ENCODE measurements at places on chromosomes 3 and 15.

DNA sequence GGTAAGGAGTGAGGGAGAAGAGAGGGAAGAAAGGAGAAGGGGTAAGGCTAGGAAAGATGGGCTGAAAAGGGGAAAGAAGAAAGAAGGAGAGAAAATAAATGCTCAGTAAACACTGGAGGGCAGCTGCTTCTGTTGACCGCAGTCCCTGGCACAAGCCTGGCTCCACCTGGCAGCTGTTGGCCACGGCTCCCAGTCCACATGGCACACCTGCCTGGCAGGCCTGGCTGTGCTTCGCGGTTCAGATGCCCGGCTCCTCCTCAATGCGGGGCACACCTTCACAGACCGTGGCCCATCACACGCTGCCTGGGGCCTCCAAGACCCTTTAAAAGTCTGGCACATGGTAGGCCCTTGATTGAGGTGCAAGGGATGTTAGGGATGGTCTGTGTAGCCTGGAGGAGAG, 516.8 kb upstream of the PROK2 start:
- no peak overlapping the region for H3K4me3 ChIP-seq
- no peak overlapping the region for H3K27ac ChIP-seq
- no peaks in the 10 kb centered on the region for H3K36me3 ChIP-seq
- no peaks in the 10 kb centered on the region for H3K4me1 ChIP-seq
- no peak for DNase-seq

DNA sequence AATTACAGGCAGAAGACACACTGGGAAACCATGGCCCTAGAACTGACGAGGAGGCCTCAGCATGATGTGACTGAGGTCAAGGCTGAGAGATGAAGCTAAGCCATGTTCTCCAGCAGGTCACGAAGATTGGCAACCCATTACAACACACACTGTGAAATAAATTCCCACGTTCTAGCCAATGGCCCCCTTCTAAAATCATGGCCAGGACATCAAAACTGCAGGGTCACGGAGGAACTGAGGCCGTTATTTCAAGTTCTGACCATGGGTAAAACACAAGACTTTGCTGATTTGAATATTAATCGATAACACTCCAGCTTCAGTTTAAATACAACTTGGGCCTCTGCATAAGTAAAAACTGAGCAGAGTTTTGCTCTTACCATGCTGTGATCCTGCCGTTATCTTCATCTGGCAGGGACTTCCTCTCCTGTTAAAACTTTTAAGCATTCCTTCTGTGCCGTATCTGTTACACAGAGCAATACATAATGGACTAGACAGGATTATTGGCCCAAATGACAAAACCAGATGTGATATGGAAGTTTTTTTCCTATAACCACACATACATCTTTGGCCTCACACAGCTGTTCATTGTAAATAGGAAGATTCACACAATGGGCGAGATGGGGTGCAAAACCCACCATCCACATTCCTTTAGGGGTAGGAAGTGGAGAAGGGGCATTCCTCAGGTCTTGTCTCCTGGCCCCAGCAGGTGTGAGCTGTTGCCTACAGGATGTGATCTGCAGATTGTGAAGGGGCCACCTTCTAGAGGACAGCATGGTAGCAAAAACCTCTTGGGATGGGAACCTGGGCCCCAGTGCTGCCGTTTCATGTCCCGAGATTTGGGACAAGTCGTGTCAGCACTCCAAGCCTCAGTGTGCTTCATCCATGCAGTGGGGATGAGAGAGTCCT, 207.4 kb downstream of the OPA1 start:
- DNase-seq = no peak
- no peak overlapping the region for H3K27ac ChIP-seq
- H3K4me1 ChIP-seq = no peaks in the 10 kb centered on the region
- H3K4me3 ChIP-seq = no peak overlapping the region
- no peaks in the 10 kb centered on the region for H3K36me3 ChIP-seq

- H3K4me3 ChIP-seq = no peak overlapping the region
- no peaks in the 10 kb centered on the region for H3K4me1 ChIP-seq
- H3K27me3 ChIP-seq = peaks cover 5% of the 10 kb centered on the region
- no peak for DNase-seq
- no peaks in the 10 kb centered on the region for H3K36me3 ChIP-seq
These were observed 20.4 kb upstream of the FGF12 start for GRCh38 chr3:192747746-192748145.

DNA sequence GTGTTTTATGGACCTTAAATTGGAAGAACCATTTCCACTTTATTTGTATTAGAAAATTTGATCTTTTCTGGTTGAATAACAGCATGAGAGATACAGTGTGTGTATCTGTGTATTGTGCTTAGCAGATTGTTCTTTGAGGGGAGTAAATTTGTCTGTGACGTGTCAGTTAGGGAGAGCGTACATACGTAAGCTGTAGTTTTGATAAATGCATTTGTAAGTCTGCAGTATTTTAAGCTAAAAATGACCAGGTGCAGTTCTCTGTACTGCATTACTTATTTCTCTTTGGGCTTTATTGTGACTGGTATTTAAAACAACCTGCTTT, 264.8 kb downstream of the ROBO2 start:
- no peaks in the 10 kb centered on the region for H3K27me3 ChIP-seq
- H3K4me1 ChIP-seq = no peaks in the 10 kb centered on the region
- no peak overlapping the region for H3K4me3 ChIP-seq
- no peak overlapping the region for H3K27ac ChIP-seq
- no peak for DNase-seq

- no peaks in the 10 kb centered on the region for H3K36me3 ChIP-seq
- peak overlapping the region; percentile 82 for H3K27ac ChIP-seq
- peak overlapping the region; percentile 11 for H3K4me3 ChIP-seq
- H3K27me3 ChIP-seq = no peaks in the 10 kb centered on the region
- peak; percentile 53 for DNase-seq
These were observed 22.5 kb downstream of the CHST14 start for GRCh38 chr15:40493089-40493840.

DNA sequence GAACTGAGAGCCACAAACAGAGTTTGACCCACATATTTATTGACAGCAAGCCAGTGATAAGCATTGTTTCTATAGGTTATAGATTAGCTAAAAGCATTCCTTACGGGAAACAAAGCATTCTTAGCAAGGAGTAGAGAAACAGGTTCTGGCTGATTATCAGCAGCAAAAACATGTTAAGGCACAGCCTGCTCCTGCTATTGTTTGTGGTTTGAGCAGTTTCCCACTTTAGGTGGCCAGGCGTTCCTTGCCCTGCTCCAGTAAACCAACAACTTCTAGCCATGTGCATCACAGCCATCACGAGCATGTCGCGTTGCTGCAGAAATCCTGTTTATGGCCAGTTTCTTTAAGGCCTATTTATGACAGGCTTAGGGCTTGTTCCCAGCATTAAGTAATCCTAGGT, 44.7 kb upstream of the C2CD4B start:
- H3K27ac ChIP-seq = no peak overlapping the region
- H3K4me3 ChIP-seq = no peak overlapping the region
- peaks cover 10% of the 10 kb centered on the region for H3K4me1 ChIP-seq
- H3K27me3 ChIP-seq = peaks cover 26% of the 10 kb centered on the region
- H3K36me3 ChIP-seq = no peaks in the 10 kb centered on the region
- DNase-seq = no peak

DNA sequence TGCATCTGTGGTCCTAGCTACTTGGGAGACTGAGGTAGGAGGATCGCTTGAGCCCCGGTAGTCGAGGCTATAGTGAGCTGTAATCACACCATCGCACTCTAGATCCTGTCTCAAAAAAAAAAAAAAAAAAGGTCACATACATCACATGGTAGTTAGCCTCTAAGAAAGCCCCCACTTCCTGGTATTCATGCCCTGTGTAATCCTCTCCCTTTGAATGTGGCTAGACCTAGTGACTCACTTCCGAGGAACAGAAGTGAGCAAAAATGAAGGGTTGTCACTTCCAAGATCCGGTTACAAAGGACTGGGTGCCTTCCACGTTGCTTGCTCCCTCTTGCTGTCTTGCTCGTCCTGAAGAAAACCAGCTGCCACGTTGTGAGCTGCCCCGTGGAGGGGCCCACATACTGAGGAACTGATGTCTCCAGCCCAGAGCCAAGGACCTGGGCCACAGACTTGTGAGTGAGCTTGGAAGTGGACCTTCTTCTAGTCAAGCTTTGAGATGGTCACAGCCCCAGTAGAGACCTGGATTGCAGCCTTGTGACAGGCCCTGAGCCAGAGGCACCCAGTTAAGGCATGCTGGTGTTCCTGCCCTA, 12.6 kb upstream of the LCTL start:
- no peak overlapping the region for H3K27ac ChIP-seq
- no peaks in the 10 kb centered on the region for H3K27me3 ChIP-seq
- no peak overlapping the region for H3K4me3 ChIP-seq
- no peaks in the 10 kb centered on the region for H3K36me3 ChIP-seq

GRCh38 chr3:34508732-34509131, 710.3 kb downstream of the PDCD6IP start:
- H3K27ac ChIP-seq = no peak overlapping the region
- H3K36me3 ChIP-seq = no peaks in the 10 kb centered on the region

DNA sequence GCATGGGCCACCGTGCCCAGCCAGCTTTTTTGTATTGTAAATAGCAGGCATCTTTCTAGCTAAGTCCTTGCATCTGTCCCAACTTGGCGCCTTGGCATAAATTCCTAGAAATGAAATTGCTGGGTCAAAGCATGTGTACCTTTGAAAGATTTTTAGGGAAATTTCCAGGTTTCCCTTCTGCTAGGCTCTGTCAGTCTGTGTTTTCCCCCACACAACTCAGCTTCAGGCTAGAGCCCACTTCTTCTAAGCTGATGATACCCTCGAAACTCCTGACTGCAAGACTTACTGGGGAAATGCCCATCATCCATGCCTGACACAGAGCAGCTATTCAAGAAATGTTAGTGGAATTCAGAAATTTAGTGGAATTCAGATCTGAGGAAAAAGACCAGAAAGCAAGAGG, 10.8 kb upstream of the RPL32 start:
- H3K27ac ChIP-seq = no peak overlapping the region
- DNase-seq = no peak
- H3K36me3 ChIP-seq = no peaks in the 10 kb centered on the region
- no peak overlapping the region for H3K4me3 ChIP-seq

- peaks cover 98% of the 10 kb centered on the region for H3K27me3 ChIP-seq
- no peak overlapping the region for H3K4me3 ChIP-seq
- H3K4me1 ChIP-seq = peaks cover 14% of the 10 kb centered on the region
- H3K36me3 ChIP-seq = no peaks in the 10 kb centered on the region
- no peak for DNase-seq
- H3K27ac ChIP-seq = no peak overlapping the region
These were observed 14.4 kb downstream of the NR2F2 start for GRCh38 chr15:96344706-96345559.

DNA sequence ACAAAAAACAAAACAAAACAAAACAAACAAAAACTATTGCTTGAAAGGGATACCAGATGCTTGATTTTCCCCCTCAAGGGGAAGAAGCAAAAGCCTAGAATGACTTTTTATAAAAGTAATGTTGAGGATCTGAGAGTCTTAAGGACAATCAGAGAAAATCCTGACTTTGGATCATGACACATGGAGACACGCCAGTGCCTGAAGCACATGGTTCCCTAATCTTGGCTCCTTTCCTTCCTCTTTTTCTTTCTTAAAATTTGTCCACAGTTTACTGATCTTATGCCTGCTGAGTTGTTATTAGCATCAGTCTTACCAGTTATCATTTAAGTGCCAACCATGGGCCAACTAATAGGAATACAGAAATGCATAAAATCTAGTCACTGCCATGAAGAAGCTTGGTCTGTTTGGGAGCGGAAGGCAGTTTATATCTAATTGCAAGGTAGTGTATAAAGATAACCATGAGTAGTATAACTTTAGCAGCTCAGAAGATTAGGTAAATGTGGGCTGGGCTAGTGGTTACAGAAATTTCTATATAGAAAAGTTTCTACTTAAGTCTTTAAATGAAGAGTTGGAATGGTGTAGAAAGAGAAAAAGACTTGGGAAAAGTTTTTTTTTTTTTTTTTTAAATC, 6.9 kb downstream of the GLCE start:
- no peak overlapping the region for H3K4me3 ChIP-seq
- H3K27me3 ChIP-seq = no peaks in the 10 kb centered on the region
- H3K36me3 ChIP-seq = no peaks in the 10 kb centered on the region
- H3K4me1 ChIP-seq = peaks cover 4% of the 10 kb centered on the region

- H3K27me3 ChIP-seq = no peaks in the 10 kb centered on the region
- peaks cover 22% of the 10 kb centered on the region for H3K36me3 ChIP-seq
- DNase-seq = no peak
- H3K4me3 ChIP-seq = peak overlapping the region; percentile 60
- H3K27ac ChIP-seq = peak overlapping the region; percentile 93
- peaks cover 74% of the 10 kb centered on the region for H3K4me1 ChIP-seq
These were observed 773 bp downstream of the ANKRD28 start for GRCh38 chr3:15796771-15797641.

GRCh38 chr3:8556473-8556869, 54.8 kb downstream of the LMCD1 start:
- no peaks in the 10 kb centered on the region for H3K36me3 ChIP-seq
- no peaks in the 10 kb centered on the region for H3K27me3 ChIP-seq
- H3K4me1 ChIP-seq = no peaks in the 10 kb centered on the region
- DNase-seq = no peak

GRCh38 chr3:50174947-50175524, 16.4 kb upstream of the GNAT1 start:
- H3K4me3 ChIP-seq = no peak overlapping the region
- H3K36me3 ChIP-seq = no peaks in the 10 kb centered on the region
- no peak overlapping the region for H3K27ac ChIP-seq
- no peaks in the 10 kb centered on the region for H3K27me3 ChIP-seq
- peaks cover 1% of the 10 kb centered on the region for H3K4me1 ChIP-seq

DNA sequence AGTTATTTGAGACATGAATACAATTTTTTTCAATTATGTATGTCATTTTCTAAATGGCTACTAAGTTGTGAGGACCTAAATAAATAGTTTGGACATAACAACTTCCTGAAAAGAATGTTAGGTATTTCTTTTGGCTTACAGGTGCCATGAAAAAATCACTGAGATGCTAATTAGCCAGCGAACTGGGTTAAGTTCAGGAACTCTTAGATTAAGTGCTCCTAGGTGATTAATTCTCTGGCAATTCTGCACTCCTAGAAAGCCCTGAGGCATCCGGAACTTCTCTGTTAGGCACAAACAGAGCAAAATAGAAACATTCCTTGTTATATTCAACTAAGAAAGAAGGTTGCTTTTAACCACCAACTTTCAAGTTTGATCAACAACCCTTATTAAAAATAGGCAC, 192.3 kb downstream of the STAG1 start:
- H3K36me3 ChIP-seq = peaks cover 56% of the 10 kb centered on the region
- H3K27me3 ChIP-seq = no peaks in the 10 kb centered on the region
- H3K4me3 ChIP-seq = no peak overlapping the region
- peaks cover 5% of the 10 kb centered on the region for H3K4me1 ChIP-seq
- no peak overlapping the region for H3K27ac ChIP-seq

GRCh38 chr15:48601095-48601494, 44.4 kb downstream of the FBN1 start:
- no peak for DNase-seq
- no peaks in the 10 kb centered on the region for H3K4me1 ChIP-seq
- H3K36me3 ChIP-seq = no peaks in the 10 kb centered on the region
- no peak overlapping the region for H3K27ac ChIP-seq
- H3K27me3 ChIP-seq = no peaks in the 10 kb centered on the region
- H3K4me3 ChIP-seq = no peak overlapping the region

- H3K4me1 ChIP-seq = peaks cover 4% of the 10 kb centered on the region
- no peaks in the 10 kb centered on the region for H3K27me3 ChIP-seq
- H3K4me3 ChIP-seq = no peak overlapping the region
These were observed 826.3 kb downstream of the FHIT start for GRCh38 chr3:60424942-60425341.

Data from activated T-cell treated with anti-CD3 and anti-CD28 coated beads, Interleukin-2, amount 50 U/mL, for 24 hours (primary cell).